ENCODE measurements at places on chromosomes 16 and 17.

DNA sequence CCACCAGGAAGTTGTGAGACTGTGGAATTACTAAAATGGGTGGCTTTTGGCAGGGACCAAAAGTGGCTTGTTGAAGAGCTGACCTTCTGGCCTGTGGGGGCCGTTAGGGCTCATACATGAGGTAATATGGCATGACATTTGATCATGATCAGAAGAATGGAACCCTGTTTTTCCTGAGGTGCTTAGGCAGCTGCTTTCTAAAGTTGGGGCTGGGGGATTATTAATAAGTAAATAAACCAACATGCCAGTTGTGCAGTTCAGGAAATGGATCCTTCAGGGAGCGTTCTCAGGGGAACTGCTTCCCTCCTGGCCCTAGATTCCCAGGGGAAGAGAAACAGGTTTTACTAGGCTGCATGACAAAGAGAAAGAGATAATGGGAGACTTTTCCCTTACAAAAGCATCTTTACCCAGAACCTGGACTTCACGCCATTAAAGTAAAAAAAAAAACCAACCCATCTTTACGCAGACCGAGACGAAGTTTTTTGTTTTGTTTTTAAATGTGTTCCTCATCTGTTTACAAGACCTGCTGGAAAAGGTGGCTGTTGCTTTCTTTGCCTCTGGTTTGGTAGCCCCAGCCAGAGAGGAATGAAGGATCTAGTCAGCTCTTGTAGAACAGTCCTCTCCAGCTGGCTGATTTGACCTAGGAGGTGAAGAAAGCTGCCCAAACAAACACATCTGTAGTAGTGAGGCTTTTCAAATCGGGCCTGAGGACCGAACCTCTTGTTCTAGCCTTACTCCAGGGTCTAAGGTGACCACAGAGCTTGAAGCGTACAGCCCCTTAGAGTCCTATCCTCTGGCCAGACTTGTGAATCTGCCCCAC is 22.7 kb downstream of the YPEL2 start:
- no peak for DNase-seq

DNA sequence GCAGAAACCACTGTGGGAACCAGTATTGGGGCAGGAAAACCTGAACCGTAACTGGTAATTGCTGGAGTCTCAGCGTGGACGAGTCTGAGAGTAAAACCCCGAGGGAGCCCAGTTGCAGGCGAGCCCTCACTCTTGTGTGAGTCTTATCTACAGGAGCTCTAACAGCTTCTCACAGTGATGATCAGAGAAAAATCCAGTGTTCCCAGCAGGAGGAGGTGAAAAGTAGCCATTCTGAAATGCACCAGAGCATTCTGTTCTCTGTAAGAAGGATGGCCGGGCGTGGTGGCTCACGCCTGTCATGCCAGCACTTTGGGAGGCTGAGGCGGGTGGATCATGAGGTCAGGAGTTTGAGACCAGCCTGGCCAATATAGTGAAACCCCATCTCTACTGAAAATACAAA is 161.2 kb downstream of the COPRS start:
- DNase-seq: no peak

DNA sequence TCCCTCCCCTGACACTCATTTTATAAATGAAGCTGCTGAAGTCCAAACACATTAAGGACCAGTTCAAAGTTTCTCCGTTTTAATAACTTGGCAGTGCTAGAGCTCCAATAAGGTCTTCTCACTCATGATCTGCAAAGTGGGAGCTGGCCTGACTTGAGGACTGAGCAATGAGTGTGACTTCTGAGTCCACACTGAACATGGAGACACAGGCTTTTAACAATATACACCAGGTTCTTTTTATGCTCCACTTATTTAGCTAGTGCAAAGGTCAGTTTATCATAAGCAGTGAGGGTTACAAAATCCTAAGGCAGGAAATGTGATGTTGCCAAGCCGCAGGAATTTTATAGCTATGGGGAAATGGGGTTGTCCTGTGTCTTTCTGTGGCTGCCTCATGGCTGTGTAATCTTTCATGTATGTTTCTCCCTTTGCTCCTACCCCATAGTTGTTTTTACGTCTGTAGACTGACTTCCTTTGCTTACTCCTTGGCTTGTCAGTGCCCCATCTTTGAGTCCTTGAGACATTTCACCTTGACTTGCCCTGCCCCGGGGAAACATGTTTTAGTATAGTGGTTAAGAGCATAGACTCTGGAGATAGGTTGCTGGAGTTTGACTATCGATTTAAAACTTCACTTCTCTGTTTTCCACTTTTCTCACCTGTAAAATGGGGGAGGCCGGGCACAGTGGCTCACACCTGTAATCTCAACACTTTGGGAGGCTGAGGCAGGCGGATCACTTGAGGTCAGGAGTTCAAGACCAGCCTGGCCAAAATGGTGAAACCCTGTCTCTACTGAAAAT is 12.2 kb upstream of the MMD start:
- DNase-seq: no peak

DNA sequence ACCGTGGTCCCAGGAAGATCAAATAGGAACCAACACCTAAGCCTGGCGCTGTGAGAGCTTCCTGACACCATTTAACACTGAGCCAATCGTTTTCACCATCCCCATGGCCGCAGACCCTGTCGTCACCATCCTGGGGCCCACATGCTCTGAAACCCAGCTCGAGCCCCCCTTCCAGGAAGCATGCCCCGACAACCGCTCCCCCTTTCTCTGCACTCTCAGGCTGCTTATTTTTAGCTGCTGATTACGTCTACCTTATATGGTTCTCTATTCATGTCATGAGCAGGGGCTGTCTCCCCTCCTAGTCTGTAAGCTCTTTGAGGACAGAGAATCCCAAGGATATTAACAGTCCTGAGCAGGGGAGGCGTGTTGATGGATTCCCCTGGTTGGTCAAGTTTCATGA is 10.5 kb downstream of the SRL start:
- no peak for DNase-seq

DNA sequence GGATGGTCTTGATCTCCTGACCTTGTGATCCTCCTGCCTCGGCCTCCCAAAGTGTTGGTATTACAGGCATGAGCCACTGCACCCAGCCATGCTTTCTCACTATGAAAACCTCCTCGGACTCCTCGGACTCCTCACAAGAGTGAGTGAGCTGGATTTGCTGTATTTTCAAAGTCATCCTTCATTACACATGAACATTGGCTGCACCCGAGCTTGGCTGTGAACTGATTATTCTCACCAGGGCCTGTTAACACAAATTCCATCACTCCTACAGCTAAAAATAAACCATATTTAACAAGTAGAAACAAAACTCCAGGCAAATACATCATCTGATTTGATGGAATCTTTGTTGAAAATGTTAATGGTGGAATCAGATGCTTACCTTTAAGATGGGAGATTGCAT is 50.3 kb downstream of the PITPNC1 start:
- DNase-seq: no peak

GRCh38 chr16:6977916-6978315 is 354.7 kb upstream of the RBFOX1 start:
- DNase-seq: no peak

DNA sequence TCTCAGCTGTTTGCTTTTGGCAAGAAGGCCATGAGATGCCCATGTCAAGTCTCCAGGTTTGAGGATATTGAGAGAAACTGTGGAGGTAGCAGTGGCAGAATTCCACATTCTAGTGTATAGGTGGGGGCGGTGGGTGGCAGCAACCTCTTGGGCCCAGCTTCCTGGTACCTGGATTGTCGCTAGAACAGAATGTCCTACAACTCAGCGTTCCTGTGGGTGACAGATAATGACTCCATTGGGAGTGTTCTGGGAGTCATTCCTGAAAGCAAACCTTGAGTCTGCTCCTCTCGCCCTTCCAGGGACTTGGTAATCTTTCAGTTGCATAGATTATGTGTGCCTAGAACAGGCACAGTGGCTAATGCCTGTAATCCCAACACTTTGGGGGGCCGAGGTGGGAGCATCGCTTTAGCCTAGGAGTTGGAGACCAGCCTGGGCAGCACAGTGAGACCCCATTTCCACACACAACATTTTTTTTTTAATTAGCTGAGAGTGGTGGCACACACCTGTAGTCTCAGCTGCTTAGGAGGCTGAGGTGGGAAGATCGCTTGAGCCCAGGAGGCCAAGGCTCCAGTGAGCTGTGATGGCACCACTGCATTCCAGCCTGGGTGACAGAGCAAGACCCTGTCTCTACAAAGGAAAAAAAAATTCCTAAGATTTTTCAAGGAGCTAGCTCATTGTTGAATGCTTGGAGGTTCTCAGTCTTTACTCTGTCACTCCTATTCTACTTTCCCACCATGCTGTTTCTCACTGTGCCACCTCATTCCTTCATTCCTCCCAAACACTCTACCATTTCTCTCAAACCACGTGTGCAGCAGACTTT is 37.9 kb upstream of the METTL16 start:
- no peak for DNase-seq

DNA sequence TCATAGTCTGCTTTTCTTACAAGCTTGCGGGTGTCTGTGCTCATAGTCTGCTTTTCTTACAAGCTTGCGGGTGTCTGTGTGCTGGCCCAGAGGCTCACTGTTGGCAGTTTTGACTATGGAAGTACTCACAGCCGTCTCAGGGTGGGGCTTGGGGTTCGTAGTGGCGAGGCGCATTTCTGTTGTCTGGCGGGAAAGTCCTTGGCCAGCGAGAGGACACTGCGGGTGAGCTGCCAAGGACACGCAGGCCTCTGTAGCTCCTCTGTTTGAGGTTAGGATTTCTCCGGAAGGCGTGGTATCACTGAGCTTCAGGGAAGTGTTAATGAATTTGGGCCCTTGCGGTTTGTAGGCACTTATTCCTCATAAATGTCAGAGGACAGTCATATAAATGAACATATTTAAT is 13.5 kb downstream of the TBCD start:
- DNase-seq: no peak

- DNase-seq: no peak
These were observed 39.6 kb downstream of the C16orf82 start for GRCh38 chr16:27106305-27106704.

GRCh38 chr17:59893676-59894100 is 767 bp downstream of the RPS6KB1 start:
- DNase-seq: no peak

- no peak for DNase-seq
These were observed 190.2 kb upstream of the GSE1 start for GRCh38 chr16:85422632-85423550.

DNA sequence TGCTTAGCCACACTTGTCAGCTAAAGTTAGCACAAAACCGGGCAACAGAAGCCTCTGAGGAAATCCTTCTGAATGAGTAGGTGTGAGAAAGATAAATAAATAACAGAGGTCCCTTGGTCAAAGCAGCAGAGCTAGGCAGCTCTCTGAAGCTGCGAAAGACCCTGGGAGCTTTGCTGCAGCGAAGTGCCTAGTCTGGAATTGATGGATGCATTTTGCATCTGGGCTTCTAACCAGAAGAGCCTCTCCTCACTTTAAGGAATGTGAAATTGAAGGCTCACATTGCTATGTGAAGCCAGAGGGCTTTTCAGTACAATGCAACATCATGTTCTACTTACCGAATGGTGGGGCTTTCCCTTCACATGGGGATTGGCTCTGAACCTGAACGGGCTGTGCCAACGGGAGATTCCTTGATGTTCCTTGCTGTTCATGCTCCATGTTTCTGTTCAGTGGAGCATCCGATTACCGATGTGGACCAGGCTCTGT is 274.6 kb downstream of the HS3ST3B1 start:
- DNase-seq: no peak

GRCh38 chr16:87958632-87959031 is 7.4 kb downstream of the BANP start:
- no peak for DNase-seq

DNA sequence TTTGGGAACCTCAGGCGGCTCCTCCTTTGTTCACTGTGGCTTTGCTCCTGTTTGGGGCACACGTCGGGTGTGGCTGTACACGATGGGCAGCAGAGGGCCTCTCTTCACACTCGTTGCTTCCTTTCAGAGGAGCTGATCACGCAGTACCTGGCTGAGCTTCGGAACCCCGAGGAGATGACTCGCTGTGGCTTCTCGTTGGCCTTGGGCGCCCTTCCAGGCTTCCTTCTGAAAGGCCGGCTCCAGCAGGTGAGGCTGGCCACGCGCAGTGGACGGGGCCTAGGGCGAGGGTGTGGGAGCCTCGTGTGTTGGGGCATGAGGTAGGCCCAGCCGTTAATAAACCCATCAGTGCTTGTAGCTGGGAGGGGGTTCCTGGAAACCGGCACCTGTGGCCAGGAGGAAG is 85.0 kb upstream of the ZNF750 start:
- no peak for DNase-seq

DNA sequence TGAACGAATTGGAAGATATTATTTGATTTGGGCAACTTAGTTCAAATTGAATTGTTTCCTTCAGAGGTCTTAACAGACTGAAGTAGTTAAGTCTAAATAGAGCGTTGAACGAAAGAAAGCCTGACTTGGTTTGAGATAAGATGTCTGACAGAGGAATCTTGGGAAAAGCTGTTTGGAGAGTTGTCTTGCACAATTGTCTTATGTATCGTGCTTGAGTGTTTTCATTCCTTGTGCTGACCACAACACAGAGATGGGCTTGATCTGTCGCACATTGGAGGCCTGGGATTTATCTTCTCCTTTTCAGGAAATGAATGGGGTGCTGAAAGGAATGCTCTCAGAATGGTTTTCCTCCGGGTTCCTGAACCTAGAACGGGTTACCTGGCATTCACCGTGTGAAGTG is 7.8 kb downstream of the MLYCD start:
- no peak for DNase-seq

DNA sequence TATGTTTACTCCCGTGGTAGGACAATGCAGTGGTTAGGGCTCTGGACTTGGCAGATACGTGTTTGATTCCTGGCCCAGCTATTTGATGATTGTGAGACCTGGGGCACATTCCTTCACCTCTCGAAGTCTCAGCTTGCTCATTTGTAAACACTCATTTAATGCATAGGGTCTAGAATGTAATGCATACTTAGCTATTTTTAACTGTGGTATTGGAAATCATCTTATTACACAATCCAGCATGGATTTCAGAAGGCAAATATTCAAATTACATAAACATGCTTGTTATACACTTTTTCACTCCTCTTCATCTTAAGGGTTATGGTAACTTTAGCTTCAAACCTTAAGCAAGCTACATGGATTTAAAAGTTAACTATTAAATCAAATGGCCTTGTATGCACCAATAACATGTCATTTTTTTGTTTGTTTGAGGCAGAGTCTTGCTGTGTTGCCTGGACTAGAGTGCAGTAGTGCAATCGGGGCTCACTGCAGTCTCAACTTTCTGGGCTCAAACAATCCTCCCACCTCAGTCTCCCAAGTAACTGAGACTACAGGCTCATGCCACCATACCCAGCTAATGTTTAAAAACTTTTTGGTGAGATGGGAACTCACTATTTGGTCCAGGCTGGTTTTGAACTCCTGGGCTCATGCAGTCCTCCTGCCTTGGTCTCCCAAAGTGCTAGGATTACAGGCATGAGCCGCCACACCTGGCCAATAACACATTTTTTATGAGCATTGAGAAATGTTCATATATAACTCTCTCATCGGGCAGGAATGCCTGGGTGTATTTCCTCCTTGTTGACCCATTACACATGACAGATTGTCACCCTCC is 52.5 kb downstream of the VAT1L start:
- DNase-seq: no peak

DNA sequence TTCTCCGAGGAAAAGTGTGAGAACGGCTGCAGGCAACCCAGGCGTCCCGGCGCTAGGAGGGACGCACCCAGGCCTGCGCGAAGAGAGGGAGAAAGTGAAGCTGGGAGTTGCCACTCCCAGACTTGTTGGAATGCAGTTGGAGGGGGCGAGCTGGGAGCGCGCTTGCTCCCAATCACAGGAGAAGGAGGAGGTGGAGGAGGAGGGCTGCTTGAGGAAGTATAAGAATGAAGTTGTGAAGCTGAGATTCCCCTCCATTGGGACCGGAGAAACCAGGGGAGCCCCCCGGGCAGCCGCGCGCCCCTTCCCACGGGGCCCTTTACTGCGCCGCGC is at the start of gene ERBB2:
Gene ERBB2 (plus strand): TSS at position 247 of the 330 bp plus-strand sequence. CDS start 175 bp downstream, outside the sequence.
- no peak for DNase-seq

- DNase-seq: no peak
These were observed 20.1 kb downstream of the GPRC5B start for GRCh38 chr16:19864566-19864965.

Measured in CD8-positive, alpha-beta memory T cell (primary cell).